Activated gamma-delta T cell treated with anti-CD3 and anti-CD28 coated beads, Interleukin-2, amount 50 U/mL, for 16 hours (primary cell): ENCODE measurements at places on chromosomes 6 and 20.

GRCh38 chr20:16107172-16107870 is 465.9 kb downstream of the KIF16B start:
- DNase-seq, result no peak

DNA sequence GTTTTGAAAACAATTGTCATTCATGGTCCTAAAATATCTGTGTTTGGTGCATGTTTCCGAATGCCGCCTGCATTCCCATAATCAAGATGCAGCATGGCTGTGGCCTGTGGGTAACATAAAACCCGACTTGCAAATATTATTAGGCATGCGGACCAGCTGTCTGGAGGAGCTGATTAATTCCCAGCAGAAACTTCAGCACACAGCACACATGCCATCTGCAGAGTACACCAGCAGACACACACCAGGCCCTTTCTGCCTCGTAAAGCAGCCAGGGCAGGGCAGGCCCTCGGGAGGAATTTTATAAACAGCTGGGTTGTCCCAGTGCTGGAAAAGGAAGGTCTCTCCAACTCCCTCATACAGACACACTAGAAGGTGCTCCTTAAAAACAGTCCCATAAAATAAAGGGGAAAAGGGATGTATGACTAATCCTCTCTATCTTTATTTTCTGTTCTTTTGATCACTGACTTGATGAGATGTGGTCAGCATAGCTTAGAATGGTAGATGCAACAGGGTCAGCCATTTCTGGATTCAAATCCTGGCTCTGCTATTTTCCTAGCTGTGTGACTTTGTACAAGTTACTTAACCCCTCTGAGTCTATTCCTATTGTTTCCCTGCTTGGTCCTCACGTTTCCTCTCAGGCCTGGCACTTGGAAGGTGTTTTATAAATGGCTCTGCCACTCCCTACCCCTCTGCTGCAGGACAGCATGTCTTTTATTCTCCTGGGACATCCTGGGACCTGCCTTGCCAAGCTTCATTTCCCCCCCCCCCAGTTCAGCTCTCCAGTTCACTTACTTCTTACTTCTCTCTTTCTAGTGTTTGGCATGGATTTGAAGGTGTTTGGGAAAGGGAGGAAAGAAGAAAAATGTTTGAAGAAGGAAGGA is 85.9 kb upstream of the TRAF3IP2 start:
- no peak for DNase-seq

DNA sequence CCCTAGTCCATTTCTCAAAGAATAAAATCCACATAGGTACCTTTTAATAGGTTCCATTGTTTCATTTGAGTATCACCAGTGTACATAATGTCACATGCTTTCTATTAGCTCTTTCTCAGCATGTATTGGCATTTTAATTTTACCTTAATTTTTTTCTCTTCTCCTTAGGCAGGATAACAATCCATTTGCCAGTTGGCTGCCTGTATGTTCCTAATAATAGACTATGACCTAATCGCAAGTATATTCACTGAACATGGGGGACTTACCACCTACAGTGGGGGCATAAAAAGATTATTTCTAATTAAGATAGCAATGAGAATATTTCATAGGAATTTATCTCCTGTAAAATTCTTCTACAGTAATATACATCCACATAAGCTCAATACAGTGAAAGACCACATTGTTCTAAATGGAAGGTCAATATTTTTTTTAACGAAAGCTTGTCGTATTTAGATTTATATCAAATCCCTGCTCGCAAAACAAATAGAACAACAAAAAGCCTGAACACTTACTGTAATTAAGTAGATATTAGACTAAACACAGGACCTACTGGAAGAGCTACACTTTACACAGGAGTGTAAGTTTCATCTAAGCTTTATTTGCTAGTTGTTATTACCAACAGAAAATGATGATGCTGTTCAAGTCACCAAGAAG is 76.4 kb downstream of the OGFRL1 start:
- DNase-seq, result no peak

GRCh38 chr20:63180569-63181185 is 35.3 kb downstream of the YTHDF1 start:
- DNase-seq, result no peak

DNA sequence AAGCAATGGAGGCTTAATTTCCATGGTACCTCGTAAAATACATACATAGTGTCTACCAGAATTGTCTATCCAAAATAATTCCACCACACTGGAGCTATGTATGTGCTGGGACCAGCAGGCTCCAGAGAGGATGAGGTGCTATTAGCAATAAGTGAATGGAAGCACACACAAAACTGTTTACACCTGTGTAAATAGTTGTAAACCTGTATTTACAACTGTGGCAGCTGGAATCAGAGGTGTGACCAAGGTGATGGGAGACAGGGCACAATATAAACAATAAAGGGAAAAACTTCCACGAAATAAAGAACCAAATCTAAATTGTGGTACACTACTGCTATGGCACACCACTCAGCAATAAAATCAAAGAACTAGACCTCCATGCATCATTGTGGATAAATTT is 14.4 kb downstream of the RARS2 start:
- no peak for DNase-seq

GRCh38 chr6:3911614-3912336 is 62.6 kb downstream of the FAM50B start:
- no peak for DNase-seq

DNA sequence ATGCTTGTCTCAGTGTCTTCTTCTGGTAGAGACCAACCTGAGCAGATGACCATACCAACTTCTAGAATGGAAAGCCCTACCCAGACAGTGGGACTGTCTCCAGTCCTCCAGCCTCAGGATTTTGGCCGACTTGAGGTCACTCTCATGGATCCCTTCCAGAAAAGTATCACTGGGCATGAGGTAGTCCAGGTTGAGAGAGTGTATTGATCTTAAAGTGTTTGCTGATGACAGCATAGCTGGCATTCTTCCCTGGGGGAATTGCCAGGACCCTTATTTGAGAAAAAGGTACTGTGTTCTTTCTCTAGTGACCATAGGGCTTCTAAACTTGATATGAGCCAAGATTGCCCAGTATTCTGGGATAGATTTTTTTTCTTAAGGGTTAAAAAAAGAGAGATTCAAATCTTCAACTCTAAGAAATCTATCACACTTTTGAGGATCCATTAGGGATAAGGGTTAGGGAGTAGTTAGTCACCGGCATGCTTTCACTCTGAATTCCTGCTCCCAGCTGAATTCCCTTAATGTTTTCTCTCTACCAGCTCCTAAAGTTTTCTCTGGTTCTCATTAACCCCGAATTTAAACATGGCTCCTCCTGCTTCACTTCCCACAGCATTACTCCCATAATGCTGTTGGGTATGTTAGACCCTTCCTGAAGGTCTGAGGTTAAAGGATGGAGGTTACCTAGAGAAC is 73.6 kb upstream of the FLRT3 start:
- no peak for DNase-seq

DNA sequence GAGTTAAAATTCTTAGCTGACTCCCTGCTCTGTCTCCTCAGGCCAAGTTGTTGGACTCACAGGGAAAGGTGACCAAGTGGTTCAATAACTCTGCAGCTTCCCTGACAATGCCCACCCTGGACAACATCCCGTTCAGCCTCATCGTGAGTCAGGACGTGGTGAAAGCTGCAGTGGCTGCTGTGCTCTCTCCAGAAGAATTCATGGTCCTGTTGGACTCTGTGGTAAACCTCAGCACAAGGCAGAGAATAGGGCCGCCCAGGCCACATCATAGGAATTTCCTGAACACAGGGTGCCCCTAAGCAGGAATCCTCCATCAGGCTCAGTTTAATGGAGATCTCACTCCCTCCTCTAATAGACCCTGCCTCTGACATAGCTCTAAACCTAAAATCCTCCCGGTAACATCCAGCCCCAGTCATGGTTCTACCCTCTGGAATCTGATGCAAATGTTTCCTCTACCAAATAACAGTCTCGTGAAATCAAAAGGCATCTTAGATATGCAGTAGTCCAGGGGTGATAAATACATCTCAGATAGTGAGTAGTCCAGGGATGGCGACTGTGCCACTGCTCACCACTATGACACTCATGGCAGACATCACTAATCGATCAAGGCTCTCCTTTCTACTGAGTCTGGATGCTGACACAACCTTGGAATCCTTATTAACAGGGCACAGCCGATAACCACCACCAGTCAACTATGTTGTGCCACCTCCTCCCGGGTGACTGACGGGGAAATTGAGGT is 18.3 kb downstream of the BPIFB1 start:
- DNase-seq, result no peak

- DNase-seq, result no peak
Observed at GRCh38 chr20:38303908-38304379, at the start of gene BPI. TSS of gene BPI (plus strand) at chr20:38304156. CDS start at chr20:38304224, 68 bp downstream.

- DNase-seq, result peak; percentile 21
Observed at GRCh38 chr20:49482621-49483017, at the start of gene KCNB1. TSS of gene KCNB1 (minus strand) at chr20:49482668. CDS start at chr20:49482480, 188 bp downstream.

- no peak for DNase-seq
Observed at GRCh38 chr6:2449572-2449940, 204.2 kb upstream of the GMDS start.

DNA sequence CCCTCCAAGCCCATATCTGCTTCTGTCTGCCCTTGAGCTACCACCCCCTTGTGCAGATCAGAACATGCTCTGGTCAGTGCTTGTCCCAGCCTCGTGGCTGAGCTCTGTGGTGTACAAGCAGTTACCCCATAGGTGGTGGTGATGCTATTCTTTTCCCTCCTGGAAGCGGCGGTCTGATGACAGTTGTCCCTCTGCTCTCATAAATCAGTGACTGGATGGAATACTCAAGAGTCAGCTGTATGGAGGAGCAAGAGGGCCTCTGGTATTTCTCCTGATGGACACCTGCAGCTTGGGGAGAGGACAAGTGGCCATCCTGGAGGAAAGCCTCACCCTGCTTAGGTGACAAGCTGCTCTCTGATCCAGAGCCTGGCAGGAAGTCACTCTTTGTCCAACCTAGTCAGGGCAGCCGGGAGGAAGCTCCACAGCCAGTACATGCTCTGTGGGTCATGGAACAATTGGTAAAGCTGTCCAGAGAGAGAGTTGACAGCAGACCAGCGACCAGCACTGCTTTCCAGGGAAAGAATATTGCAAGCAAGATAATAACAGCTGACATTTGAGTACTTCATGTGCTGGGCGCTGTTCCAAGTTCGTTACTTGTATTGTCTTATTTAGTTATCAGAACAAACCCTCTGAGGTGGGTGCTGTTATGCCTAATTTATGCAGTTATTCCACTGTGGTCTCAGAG is 47.1 kb downstream of the SCAND1 start:
- DNase-seq, result no peak

DNA sequence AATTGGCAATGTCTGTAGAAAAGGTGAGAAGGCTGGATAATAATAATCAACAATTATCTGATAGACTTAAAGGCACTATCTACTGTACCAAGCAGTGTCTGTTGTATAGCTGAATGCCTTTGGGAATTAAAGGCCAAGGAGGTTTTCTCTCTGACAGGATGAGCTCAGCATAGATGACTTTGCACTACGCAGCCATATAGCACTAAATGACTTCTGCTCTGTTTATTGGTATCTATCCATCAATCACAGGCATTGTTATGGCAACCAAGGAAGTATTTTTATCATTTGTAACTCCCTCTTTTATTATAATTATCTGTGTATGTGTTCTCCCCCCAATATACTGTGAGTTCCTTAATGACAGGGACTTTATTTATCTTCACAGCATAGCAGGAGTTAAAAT is 654.3 kb downstream of the PHF3 start:
- DNase-seq, result no peak

- DNase-seq, result no peak
Observed at GRCh38 chr6:122853259-122853995, 64.4 kb downstream of the SMPDL3A start.

- no peak for DNase-seq
Observed at GRCh38 chr6:19394051-19394450, 443.1 kb upstream of the ID4 start.

DNA sequence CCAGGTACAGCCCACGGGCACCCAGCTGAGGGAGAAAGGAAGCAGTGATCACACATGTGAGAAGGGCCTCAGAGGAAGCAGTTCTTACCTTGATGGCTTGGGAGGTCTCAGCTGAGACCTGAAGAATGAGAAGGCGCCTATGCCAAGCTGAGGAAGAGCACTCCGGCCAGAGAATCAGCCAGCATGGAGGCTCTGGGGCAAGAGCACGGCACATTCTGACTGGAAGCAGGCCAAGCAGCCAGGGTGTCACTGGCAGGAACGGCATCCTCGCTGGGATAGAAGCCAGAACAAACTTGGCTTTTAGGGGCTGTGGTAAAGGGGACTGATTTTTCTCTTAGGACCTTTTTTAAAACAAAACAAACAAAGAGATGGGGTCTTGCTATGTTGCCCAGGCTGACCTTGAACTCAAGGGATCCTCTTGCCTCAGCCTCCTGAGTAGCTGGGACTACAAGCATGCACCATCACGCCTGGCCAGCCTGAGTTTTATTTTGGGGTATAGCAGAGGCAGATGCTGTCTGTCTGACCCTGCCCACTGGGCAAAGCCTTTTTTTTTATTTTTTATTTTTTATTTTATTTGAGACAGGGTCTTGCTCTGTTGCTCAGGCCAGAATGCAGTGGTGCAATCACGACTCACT is 17.6 kb downstream of the GHRH start:
- DNase-seq, result no peak

DNA sequence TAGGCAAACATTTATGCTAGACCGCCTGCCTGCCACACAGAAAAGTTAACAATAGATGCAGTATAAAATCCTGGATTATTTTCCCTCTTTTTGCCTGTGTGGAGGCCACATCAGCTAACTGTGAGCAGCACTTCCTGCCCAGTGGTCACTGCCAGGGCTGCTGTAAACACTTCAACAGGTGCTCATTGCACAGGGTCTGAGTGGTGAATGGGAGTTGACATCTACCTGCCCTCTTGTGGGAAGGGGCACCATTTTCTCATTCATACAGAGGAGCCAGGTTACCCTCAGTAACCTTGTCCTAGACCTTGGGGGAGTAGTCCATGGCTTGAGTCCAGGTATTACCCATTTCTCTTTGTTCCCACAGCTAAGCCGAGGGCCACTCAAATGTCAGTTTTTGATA is 235.3 kb downstream of the TMEM242 start:
- DNase-seq, result no peak

GRCh38 chr6:149860834-149861602 is 3.1 kb downstream of the LRP11 start:
- no peak for DNase-seq

GRCh38 chr6:71533939-71534379 is 245.3 kb downstream of the OGFRL1 start:
- no peak for DNase-seq

- DNase-seq, result peak; percentile 53
Observed at GRCh38 chr6:161273752-161274487, at the start of gene AGPAT4. TSS of gene AGPAT4 (minus strand) at chr6:161274061. CDS start at chr6:161232213, 41,848 bp downstream.

DNA sequence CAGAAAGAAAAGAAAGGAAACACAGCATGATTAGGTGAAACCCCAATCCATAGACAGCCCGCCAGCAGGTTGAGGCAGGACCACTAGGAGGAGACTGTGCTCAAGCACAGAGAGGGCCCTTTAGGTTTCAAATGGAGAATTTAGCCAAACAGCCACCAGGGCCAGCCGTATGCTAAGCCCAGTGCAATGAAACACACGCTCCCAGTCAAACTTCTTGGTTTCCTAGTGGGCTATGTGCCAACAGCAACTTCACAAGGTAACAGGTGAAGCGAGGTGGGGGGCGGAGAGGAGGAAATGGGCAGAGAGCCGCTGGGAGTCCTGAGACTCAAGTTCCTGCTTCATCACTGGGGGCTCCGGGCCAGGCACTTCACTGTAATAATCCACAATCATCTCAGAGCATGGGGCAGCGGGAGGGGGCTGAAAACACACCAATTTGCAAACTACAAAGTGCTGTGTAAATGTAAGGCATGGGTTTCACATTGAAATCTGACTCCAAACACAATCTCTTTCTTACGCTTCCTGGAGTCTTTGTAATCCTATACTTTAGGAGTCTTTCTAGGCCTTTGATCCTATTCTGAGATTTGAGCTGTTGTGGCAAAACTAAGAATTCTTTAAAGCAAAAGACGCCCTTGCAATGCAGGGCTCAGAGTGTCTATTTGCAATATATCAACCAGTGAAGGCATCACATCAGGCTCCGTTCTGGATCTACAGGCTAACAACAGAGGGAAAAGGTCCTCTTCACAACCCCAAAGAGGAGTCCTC is 117.3 kb downstream of the OPRM1 start:
- DNase-seq, result peak; percentile 43
